Dermis microvascular lymphatic vessel endothelial cell (primary cell): ENCODE measurements at places on chromosomes 1 and 21.

DNA sequence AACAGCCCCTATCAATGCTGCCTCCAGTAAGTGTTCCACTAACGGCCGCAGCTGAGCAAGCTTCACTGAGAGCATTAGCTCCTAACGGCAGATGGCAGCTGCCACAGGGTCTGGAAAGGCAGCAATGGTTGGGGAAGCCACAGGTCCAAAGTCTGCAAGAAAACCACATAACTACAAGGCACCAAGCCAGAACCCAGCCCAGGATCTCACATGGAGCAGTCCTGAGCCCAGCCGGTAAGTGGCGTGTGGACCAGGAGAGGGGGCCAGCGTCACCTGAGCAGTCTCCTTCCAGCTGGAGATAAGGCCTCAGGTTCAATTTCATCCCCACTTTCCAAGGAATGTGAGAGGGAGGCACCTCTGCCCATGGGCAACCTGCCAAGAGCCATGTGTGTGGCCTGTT, 13.2 kb downstream of the SYT2 start:
- no peak for DNase-seq

DNA sequence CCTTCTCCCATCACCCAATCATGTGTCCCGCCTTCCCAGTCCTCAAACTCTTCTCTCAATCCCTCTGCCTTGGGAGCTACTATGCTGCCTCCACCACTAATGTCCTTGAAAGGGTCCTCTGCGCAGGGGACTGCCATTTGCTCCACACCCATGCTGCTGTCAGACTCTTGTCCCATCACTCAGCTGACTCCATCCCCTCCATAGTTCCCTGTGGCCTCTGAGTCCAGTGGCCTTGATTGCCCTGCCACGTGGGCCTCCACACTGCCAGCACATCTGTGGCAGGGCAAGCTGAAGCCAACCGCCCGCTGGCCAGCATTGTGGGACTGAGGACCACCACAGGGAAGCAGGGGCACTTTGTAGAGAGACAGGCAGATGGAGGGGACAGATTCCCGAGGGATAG, 1.3 kb upstream of the TNNT2 start:
- no peak for DNase-seq

GRCh38 chr1:233695901-233696300, 82.0 kb downstream of the KCNK1 start:
- no peak for DNase-seq

- no peak for DNase-seq
These were observed 49.4 kb downstream of the NENF start for GRCh38 chr1:212482006-212482636.

- DNase-seq: no peak
These were observed 781 bp downstream of the PROX1 start for GRCh38 chr1:213988507-213989001.

DNA sequence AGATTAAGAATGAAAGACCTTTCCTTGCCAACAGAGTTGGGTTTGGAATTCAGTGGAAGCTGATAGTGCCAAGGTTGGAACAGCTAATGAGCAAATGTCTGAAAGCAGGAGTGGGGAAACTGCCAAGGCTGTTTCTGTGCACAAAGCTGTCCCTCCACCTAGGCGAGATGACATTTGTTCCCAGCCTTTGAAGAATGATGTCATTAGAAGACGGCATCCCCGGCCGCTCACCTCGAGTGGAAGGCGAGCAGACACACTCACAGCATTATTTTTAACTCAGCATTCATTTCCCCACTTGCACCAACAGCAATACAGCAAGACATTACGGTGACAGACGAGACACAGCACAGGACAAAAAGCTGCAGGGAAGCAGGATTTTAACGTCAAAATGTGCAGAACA, 463.9 kb downstream of the PCP4 start:
- DNase-seq: no peak
